Fibroblast of skin of left biceps (primary cell): ENCODE measurements at places on chromosomes 11 and 22.

DNA sequence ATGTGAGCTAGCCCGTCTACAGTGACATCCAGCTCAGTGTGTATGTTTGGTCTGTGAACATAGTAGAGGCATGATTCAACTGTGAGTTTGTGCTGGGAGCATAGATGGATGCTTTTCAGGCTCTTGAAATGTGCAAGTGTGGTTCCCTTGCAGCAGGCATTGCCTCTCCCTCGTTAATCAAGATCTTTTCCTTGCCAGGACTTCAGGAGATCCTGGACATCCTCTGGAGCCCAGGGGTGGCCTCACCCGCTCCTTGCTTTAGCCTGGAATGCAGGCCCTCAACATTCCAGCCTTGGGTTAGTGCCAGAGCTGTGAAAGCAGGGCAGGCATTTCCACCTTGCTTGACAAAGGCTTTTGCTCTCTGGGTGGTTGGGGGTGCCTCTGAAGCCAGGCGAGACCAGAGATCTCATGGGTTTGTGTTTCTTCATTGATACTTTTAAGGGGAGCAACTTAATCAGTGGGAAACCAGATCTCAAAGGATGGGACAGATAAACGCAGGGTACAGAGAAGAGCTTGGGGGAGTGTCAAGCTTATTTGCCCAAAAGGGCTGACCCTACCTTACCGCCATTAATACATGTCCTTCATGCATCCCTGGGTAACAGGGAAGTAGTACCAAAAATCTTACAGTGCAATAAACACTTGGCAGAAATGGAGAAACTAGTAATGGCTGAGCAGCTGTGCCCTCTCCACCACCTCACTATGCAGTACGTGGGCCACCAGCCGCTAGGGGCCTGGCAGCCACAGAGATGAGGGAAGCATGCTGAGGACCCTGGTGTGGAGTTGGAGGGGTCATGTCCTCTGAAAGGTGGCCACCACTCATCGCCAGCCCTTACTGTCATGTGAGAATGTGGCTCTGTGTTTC is 72.1 kb downstream of the PTPRJ start:
- DNase-seq: no peak

GRCh38 chr11:65180877-65181568 is 705 bp upstream of the CAPN1 start:
- no peak for DNase-seq

GRCh38 chr11:45736424-45736823 is 68.5 kb upstream of the SLC35C1 start:
- DNase-seq: no peak

GRCh38 chr22:19446603-19447329 is 745 bp downstream of the C22orf39 start:
- no peak for DNase-seq

DNA sequence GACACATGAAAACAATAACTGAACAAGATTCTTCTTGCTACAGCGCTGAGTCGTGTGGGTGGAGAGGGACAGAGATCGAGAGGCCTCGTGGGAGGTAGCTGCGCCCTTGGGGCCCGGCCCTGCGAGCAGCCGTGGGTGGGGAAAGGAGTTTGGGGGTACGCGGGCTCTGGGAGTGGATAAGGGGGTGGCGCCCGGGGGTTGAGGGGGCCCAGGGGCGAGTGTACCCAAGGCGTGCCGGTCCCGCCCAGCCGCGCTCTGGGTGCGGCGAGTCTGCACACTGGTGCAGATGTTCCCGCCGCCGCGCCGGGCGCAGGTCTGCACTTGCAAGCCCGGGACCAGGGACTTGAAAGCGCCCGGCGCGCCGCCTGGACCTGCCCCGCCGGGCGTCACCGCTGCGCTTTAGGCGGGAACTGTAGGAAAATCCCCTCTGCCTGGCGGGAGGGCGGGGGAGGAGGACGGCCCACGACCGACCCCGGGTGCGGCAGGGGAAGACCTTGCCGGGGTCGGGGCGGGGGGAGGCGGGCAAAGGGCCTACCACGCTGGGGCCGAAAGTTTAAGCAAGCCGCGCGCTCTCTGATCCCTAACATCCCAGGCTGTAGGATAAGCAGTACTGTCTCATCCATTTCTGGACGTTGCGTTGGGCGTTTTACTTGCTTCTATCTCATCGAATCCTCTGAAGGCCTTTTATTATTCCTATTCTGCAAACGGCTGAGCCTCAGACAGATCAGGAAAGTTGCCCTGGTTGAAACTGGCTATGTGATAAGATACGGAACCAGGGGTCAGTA is 1.4 kb upstream of the KREMEN1 start:
- no peak for DNase-seq

DNA sequence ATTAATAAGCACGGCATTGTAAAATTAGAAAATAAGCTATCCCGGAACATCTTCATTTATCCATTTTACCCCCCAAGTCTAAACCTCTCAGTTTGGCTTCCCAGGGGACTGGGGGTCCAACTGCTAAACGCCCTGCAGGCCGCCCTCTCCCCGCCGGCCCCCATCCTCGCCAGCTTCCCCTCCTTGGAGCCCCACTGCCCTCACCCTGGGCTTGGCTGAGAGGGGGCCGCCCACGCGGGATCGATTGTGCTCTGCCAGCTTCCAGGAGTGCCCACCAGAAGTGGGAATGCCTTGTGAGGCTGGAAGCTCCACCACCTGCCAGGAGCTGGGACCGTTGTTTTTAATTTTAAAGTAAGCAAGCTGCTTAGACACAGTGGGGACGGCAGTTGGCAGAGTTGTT is 353.5 kb downstream of the TBC1D22A start:
- no peak for DNase-seq

DNA sequence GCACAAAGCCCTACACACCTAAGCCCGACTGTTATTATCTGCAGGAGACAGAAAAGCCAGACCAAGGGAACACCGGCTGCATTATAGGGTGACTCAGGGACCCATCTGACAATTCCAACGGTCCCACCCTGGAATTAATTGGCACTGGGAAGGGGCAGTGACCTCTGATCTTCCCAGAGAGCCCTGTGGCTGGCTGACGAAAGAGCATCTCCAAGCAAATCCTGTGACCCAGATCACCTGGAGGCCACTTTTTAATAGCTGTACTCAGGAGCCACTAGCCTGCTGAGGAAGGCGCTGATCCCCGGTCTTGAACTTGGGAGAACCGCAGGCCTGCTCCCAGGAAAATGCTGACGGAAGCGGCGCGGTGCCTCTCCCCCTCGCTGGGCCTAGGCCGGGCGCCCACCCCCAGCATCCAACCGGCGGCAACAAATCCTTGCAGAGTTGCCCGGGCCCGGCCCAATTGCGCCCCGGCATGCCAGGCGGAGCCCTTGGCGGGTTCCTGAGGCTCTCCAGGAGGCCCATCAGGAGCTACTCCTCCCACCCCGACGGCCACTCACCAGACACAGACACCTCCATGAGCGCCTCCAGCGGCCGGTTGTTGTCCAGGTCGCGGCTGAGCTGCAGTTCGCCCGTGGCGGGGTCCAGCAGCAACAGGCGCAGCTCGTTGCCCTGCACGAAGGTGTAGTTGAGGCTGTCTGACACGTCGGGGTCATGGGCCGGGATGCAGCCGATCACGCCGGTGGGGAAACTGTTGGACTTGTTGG is 4.2 kb downstream of the CELSR1 start:
- no peak for DNase-seq

DNA sequence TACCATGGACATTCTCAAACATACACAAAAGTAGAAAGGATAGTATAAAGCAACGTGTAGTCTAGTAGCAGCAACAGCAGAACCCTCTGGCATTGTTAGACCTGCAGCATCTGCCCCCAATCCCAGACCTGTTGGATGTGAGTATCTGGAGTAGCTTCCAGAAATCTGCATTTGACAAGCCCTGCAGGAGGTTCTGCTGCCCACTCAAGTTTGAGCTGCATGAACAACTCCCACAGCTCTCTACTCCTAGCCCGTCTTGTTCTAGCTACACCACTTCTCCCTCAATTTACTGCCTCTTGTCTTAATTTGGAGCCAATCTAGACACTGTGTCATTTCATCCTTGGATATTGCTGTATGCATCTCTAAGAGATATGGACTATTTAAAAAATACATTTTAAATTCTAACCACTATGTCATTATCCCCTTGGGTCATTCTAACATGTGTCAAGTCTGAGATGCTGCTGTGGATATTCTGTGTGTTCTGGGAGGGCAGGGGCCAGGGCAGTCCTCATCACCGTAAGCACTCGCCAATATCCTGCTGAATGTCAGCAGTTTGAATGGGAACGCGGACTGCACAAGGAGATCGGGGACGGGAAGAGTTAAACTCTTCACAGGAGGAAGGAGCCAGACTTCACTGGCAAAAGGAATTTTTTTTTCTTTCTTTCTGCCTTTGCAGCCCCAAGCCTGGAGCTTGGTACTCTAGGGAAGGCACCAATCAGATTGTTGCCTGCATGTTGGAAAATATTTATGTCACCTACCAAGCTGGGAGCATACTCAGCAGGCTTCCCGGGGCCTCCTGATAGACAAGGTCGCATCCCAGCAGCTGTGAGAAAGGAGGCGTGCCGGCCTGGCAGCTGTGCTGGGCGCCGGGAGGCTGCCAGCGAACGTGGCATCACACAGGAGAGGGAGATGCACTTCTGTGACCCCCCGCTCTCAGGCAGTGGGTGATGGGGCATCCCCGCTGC is 429.0 kb downstream of the MIAT start:
- no peak for DNase-seq

- no peak for DNase-seq
Measured at GRCh38 chr11:7487360-7487759, 2.1 kb downstream of the OLFML1 start.

DNA sequence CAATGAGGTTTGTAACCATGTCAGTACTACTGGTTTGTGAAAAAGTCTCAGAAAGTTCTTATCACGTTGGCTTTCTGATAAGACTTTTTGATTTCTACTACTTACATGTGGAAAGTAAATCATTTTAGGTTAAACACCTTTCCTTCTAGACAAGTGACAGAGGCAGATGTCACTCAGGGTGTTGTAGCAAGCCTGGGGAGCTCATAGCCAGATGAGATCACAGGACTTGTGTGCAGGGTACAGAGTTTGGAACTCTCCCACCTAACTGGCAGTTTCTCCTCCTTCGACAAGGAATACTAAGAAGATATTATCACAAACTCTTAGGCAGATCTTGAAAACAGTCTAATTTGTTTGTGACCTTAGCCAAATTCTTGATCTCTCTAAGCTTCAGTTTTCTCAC is 49.4 kb upstream of the PICALM start:
- no peak for DNase-seq

GRCh38 chr22:38131399-38131798 is 20.9 kb upstream of the BAIAP2L2 start:
- no peak for DNase-seq

DNA sequence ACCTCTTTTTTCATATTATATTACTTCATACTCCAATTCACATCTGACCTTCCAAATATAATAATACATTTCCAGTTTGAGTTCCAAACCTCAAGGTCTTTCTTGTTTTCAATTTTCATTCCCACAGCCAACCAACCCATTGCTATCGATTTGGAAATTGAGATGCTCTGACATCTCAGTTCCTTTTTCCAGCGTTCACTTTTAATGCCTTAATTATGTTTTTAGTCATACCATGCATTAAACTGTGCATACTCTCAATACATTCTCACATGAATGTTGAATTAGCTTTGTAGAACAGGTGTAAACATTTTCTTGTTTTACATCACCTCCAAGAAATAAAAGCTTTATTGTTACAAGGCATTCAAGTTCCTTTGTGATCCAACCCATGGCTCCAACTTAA is 294.2 kb upstream of the ANO3 start:
- no peak for DNase-seq

DNA sequence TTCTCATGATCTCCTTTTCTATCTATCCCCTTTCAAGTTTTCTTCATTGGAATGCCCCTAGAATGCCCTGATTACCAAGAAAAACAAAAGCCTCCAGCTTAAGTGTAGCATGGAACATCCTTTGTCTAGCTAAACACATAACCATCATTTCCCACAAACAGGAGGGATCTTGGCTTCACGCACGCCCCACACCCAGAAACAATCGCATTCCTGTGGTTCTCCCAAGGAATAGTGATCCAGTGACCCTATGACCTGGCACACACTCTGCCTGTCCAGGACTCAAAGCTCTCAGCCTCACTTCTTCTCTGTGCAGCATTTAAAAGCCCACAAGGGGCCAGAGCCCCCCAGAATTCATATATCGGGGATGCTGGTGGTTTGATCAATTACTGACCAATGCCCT is 9.3 kb upstream of the POU2AF1 start:
- no peak for DNase-seq

GRCh38 chr11:102473543-102473942 is 21.0 kb upstream of the TMEM123 start:
- DNase-seq: no peak

GRCh38 chr11:68381716-68382115 is 69.3 kb downstream of the LRP5 start:
- DNase-seq: no peak

GRCh38 chr22:19098157-19098556 is 24.1 kb downstream of the DGCR2 start:
- no peak for DNase-seq

DNA sequence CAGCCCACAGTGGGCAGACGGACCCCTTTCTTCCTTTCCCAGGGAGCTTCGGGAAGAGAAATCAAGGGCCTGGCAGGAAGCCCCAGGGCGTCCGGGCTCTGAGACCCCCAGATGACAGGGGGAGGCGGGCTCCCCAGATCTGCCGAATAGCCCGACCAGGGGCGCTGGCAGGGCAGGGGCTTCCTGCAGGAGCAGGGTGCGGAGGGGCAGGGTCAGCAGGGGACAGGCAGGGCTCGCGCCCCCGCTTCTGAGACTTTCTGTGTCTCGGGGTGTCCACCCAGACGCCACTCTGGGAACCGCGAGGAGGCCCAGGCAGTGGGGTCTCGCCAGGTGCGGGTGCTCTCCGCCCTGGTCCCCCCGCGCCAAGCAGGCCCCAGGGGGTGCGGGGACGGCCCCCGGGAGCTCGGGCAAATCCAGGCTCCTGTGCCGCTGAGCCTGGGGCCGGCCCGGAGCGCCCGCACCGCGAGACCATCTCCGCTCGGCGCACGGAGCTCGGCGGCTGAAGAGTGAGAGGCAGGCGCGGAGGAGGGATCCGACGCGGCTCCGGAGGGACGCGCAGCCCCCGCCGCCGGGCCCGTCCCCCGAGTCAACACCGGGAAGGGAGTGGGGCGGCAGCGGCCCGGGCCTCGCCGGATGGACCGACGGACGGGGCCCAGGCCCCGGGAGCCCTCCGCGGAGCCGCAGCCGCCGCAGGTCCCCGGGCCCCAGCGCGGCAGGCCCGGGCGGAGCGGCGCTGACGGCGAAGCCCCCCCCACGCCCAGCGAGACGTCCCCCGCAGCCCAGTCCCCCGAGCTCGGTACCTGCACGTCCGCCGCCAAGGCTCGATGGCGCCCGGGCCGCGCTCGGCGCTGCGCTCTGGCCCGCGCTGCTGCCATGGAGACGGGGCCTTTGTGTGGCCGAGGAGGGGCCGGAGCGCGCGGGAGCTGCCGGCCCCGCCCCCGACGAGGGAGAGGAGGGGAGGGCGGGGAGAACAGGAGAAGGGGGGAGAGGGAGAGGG is at the start of gene PLXNB2:
PLXNB2 (minus strand) TSS at position 894 of the 997 bp plus-strand sequence. CDS start 17,062 bp downstream, outside the sequence.
- peak; percentile 44 for DNase-seq

- no peak for DNase-seq
Measured at GRCh38 chr11:117097389-117098268, 599 bp downstream of the SIK3 start.
